Central memory CD8-positive, alpha-beta T cell (primary cell): ENCODE measurements at places on chromosomes 13 and 19.
A peak's percentile ranks its signal among the peaks of the same experiment; 100 is the strongest.

- H3K4me1 ChIP-seq: no peaks in the 10 kb centered on the region
- no peak overlapping the region for H3K4me3 ChIP-seq
- DNase-seq: no peak
- H3K36me3 ChIP-seq: peaks cover 16% of the 10 kb centered on the region
- H3K27ac ChIP-seq: no peak overlapping the region
- H3K27me3 ChIP-seq: no peaks in the 10 kb centered on the region
Observed at GRCh38 chr13:110648146-110648819, 32.9 kb downstream of the NAXD start.

DNA sequence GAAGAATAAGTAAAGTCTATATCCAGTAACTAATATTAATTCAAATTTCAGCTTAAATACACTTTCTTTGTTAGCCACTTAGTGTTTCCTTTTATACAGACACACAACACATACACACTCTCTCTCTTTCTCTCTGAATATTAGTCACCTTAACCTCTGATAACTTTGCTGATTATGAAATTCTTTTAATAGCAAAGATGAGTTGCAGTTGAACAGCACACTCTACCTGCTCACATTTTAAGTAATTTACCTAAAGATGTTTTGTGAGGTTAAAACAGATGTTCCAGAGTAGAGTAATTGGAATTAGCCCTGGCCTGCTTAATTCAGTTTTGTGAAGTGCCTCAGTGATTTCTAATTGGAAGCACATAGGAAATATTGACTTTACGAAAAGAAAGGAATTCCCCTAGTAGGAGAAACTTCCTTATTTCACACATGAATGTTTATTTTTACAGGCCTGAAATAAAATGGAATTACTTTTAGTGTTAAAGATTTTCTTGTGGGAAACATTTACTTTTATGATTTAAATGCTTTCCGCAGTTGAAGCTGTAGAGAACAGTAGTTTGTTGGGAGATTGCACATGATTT, 184.3 kb downstream of the MYO16 start:
- H3K4me1 ChIP-seq: no peaks in the 10 kb centered on the region
- no peak overlapping the region for H3K27ac ChIP-seq
- no peak for DNase-seq
- H3K36me3 ChIP-seq: no peaks in the 10 kb centered on the region
- no peak overlapping the region for H3K4me3 ChIP-seq
- no peaks in the 10 kb centered on the region for H3K27me3 ChIP-seq

GRCh38 chr13:97120346-97120745, 101.8 kb upstream of the MBNL2 start:
- no peak for DNase-seq
- no peaks in the 10 kb centered on the region for H3K36me3 ChIP-seq
- peaks cover 60% of the 10 kb centered on the region for H3K27me3 ChIP-seq
- H3K27ac ChIP-seq: no peak overlapping the region

DNA sequence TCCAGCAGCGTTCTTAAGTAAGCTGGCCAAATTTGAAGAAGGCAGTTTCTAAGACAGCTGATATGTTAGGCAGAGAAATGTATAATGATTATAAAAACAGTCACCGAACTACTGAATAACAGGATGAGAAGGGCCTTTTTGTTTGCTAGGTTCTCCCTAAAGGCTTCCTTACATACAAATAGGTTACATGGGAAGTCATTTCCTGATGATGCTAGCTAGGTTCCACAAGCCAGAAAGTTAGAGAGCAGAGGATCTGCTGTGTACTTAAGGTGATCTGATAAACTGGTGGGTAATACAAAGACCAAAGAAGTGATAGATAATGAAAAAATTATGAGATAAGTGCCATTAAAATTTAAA, 139.7 kb downstream of the VWA8 start:
- peaks cover 11% of the 10 kb centered on the region for H3K36me3 ChIP-seq
- no peak for DNase-seq
- no peak overlapping the region for H3K27ac ChIP-seq
- no peak overlapping the region for H3K4me3 ChIP-seq
- peaks cover 9% of the 10 kb centered on the region for H3K4me1 ChIP-seq

- H3K27ac ChIP-seq: no peak overlapping the region
- DNase-seq: no peak
- no peak overlapping the region for H3K4me3 ChIP-seq
- no peaks in the 10 kb centered on the region for H3K4me1 ChIP-seq
- H3K36me3 ChIP-seq: no peaks in the 10 kb centered on the region
Observed at GRCh38 chr13:112242777-112243176, 133.4 kb upstream of the SPACA7 start.

- peak overlapping the region; percentile 51 for H3K27ac ChIP-seq
- H3K27me3 ChIP-seq: no peaks in the 10 kb centered on the region
- peaks cover 17% of the 10 kb centered on the region for H3K36me3 ChIP-seq
- H3K4me3 ChIP-seq: peak overlapping the region; percentile 59
Observed at GRCh38 chr19:4908360-4908759, 941 bp upstream of the UHRF1 start.

DNA sequence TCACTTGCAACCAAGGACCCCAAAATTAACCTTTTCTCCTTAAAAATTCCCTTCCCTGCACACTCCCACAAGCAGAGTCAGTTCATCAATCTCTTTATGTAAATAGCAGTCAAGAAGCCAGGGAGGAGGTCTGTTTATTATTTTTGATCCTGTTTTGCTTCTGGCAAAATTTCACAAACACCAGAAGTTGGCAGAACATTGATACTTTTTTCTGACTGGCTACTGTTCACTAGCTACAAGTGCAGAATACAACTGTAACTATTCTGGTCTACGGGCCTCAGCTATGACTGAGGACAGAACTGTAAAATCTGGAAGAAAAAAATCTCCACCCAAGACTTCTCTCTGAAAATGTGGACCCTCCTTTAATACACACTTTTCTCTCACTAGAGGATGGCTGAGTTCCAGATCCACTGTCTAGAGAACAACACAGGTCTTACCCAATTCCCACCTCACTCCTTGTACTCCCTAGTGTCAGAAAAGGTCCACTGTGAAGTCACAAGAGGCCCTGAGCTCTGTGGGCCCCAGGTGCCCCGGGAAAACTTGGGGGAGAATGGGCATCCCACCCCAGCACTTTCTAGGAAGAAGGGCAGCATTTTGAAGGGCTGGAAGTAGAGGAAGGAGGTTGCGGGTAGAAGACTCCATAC, 14.5 kb downstream of the STARD13 start:
- no peaks in the 10 kb centered on the region for H3K36me3 ChIP-seq
- no peak overlapping the region for H3K27ac ChIP-seq
- peaks cover 8% of the 10 kb centered on the region for H3K27me3 ChIP-seq
- H3K4me3 ChIP-seq: no peak overlapping the region

DNA sequence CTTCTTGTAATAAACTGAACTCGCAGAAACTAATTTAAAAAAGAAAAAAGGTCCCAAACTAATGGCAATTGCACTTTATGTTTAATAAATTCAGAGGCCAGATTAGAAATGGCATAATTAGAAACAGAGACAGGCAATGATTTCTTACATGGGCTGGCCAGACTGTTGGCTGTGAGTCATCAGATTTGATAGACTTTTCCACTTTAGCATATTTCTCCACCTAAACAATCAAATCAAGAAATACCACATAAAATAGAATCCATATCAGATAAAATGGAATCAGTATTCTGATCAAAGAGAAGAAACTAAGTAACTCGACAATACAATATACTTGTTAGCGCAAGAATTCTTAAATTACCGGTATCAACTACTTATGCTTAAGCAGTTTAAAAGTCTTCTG, 29.0 kb downstream of the EXOSC8 start:
- no peak for DNase-seq
- peaks cover 47% of the 10 kb centered on the region for H3K36me3 ChIP-seq
- peaks cover 1% of the 10 kb centered on the region for H3K4me1 ChIP-seq

DNA sequence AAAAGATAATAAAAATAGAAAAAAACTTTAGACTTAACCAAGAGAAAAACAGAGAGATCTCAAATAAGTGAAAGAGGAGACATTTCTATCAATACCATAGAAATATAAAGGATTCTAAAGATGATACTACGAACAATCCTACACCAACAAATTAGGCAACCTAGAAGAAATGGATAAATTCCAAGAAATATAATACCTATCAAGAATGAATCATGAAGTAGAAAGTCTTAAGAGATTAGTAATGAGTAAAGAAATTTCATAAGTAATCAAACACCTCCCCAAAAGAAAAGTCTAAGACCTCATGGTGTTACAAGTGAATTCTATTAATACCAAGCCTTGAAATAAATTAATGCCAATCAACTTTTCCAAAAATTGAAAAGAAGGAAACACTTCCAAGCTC, 1584.5 kb upstream of the MIR17HG start:
- H3K4me3 ChIP-seq: no peak overlapping the region
- H3K36me3 ChIP-seq: peaks cover 2% of the 10 kb centered on the region
- H3K27me3 ChIP-seq: no peaks in the 10 kb centered on the region
- DNase-seq: no peak

- no peaks in the 10 kb centered on the region for H3K4me1 ChIP-seq
- DNase-seq: no peak
- H3K4me3 ChIP-seq: no peak overlapping the region
- no peaks in the 10 kb centered on the region for H3K27me3 ChIP-seq
Observed at GRCh38 chr13:23796551-23796950, 92.6 kb downstream of the MIPEP start.

GRCh38 chr19:41319500-41320184, 9.7 kb downstream of the CCDC97 start:
- peaks cover 71% of the 10 kb centered on the region for H3K36me3 ChIP-seq
- no peak for DNase-seq
- H3K27ac ChIP-seq: peak overlapping the region; percentile 56
- no peak overlapping the region for H3K4me3 ChIP-seq
- H3K27me3 ChIP-seq: no peaks in the 10 kb centered on the region
- H3K4me1 ChIP-seq: peaks cover 30% of the 10 kb centered on the region

DNA sequence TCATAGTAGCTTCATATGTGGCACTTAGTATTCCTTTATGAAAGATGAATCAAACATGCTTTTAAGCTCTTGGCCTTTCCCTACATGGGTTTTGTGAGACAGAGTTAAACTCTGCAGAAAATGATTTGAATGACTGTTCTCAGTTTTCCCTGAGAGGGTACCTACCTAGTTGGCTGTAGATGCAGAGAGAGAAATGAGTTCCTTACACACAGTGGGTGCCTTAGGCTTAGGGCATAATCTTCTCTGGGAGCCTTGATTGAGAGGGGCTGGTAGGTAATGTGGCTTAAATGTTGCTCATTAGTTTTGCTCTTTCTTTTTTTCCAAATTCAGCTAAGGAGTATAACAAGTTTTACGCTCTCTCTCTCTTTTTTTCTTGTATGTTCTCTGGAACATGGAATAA, 3.0 kb downstream of the URI1 start:
- peaks cover 3% of the 10 kb centered on the region for H3K36me3 ChIP-seq
- H3K27ac ChIP-seq: peak overlapping the region; percentile 88
- H3K27me3 ChIP-seq: no peaks in the 10 kb centered on the region
- DNase-seq: no peak

- no peak for DNase-seq
- H3K4me1 ChIP-seq: no peaks in the 10 kb centered on the region
- H3K36me3 ChIP-seq: no peaks in the 10 kb centered on the region
- H3K4me3 ChIP-seq: no peak overlapping the region
- no peaks in the 10 kb centered on the region for H3K27me3 ChIP-seq
Observed at GRCh38 chr13:33910255-33910654, 92.3 kb downstream of the RFC3 start.

GRCh38 chr19:30682999-30683536, 310.9 kb downstream of the ZNF536 start:
- DNase-seq: peak; percentile 26
- H3K4me3 ChIP-seq: no peak overlapping the region
- H3K27ac ChIP-seq: no peak overlapping the region
- H3K27me3 ChIP-seq: peaks cover 70% of the 10 kb centered on the region
- no peaks in the 10 kb centered on the region for H3K4me1 ChIP-seq
- H3K36me3 ChIP-seq: no peaks in the 10 kb centered on the region

DNA sequence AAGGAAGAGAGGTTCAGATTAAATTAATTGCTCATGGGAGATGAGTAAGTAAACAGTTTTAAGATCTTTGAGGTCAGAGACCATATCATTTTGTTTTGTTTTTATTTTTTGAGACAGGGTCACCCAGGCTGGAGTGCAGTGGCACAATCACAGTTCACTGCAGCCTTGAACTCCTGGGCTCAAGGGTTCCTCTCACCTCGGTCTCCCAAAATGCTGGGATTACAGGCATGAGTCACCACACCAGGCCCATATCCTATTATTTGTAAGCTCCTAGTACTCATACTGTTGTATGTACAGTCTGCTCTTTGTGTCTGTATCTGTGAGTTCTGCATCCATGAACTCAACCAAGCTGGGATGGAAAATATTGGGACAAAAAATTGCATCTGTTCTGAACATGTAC, 6.0 kb upstream of the RASL11A start:
- H3K36me3 ChIP-seq: peaks cover 12% of the 10 kb centered on the region
- peak overlapping the region; percentile 61 for H3K27ac ChIP-seq
- no peak for DNase-seq
- peaks cover 21% of the 10 kb centered on the region for H3K4me1 ChIP-seq

DNA sequence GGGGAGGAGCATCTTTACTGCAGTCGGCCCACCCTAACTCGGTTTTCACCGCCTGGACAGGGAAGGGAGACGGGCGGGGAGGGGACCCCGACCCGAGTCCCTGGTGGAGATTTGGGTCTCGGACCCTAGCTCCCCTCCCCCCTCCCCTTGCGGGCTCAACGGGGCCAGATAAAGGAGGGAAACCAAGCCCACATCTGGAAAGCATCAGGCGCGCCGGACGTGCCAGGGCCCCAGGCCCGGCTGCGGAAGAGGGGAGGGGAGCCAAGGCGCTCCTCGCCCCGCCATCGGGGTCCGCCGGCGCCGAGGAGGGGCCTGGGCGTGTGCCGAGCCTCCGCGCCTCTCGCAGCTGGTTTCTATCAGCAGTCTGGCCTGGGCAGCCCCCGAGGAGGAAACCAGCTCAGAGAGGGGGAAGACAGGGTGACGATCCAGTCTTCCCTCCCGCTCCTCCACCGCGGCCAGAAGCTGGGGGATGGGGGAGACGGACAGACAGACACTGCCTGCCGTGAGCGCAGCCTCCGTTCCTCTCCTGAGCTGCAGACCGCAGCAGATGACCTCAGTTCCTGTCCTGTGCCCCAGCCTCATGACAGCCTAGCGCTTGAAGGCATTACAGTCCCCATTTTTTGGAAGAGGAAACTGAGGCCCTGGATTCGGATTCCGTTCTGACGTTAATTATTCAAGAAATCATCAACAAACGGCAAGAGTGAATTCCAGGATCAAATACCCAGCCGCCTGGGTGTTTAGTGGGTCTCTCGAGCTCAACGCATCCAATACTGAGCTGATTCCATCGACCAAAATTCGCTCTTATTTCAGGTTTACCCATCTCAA, 3.6 kb upstream of the GNG8 start:
- peaks cover 22% of the 10 kb centered on the region for H3K27me3 ChIP-seq
- no peak for DNase-seq
- H3K36me3 ChIP-seq: peaks cover 3% of the 10 kb centered on the region
- no peaks in the 10 kb centered on the region for H3K4me1 ChIP-seq
- peak overlapping the region; percentile 45 for H3K4me3 ChIP-seq
- no peak overlapping the region for H3K27ac ChIP-seq

- no peak overlapping the region for H3K27ac ChIP-seq
- H3K4me3 ChIP-seq: no peak overlapping the region
- H3K36me3 ChIP-seq: no peaks in the 10 kb centered on the region
- no peaks in the 10 kb centered on the region for H3K27me3 ChIP-seq
Observed at GRCh38 chr13:34338102-34338501, 520.2 kb downstream of the RFC3 start.

GRCh38 chr19:51627491-51628138, 2.6 kb downstream of the SIGLEC5 start:
- H3K4me3 ChIP-seq: no peak overlapping the region
- no peaks in the 10 kb centered on the region for H3K4me1 ChIP-seq
- no peak overlapping the region for H3K27ac ChIP-seq
- DNase-seq: no peak
- H3K36me3 ChIP-seq: no peaks in the 10 kb centered on the region
- peaks cover 31% of the 10 kb centered on the region for H3K27me3 ChIP-seq
